ENCODE measurements at places on chromosomes 1 and 21.

DNA sequence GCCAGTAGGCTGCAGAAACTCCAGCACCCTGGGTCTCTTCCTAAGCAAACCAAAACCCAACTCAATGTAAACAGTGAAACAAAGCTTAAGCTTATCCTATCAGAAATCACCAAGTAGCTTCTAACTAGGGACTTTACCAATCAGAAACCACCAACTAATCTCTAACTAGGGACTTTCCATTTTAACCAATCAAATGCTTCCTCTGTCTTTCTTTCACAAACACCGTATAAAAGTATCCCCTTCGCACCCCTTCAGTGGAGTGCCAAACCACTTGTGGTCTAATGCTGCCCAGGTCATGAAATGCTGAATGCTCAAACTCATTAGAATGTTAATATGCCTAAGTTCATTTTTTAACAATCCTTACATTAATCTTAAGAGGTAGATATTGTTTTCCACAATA lies 250.5 kb upstream of the DUSP10 start:
- no peak for DNase-seq

DNA sequence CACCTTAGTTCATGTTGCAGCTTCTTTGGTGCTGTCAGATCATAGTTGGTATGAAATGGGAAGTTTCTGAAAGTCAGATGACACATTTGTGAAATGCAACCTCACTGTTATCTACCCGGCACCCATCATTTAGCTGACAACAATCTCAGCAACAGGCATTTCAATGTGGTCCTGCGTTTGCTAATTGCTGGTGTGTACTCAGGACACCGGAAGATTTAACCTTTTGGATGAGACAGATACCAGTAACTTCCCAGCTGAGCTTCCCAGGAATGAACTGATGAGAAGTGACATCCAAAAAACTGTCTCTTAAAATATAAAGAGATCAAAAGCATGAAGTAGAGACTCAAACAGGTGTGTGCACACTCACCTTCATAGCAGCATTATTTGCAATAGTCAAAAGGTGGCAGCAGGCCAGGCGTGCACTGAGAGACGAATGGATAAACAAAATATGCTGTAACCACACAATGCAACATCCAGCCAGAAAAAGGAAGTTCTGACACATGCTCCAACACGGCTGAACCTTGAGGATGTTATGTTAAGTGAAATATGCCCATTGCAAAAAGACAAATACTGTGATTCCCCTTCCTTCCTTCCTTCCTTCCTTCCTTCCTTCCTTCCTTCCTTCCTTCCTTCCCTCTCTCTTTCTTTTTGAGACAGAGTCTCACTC lies 7.9 kb upstream of the CLDN14 start:
- no peak for DNase-seq

DNA sequence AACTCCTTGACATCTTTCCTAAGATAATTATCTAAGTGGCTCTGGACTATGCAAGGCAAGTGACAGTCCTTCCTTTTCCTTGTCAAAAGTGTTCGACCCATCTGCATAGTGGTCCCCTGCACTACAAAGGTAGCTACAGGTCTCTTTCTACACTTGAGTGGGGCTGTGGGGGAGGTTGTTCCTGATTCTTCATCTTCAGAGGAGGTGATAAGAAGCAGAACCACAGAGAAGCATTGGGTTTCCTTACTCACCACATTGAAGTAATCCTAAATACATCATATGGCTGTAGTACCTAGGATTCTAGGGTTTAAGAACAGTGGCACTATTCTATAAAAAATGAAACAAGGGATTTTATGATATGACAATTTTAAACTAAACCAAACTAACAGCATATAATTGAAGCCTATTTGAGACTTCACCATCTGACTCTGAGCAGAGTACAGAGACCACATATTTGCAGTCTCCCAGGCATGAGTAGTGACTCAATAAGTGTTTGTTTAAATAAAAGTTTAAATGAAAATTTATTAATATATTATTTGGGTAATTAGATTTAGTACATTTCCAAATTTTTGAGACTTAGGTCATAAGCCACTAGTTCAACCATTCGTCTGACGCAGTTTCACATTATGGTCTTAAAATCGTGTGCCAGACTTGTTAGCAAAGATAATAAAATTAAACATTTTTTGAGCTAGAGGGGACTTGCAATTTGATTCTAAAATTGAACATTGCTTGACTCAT lies 54.9 kb upstream of the NEK7 start:
- no peak for DNase-seq

- DNase-seq, result no peak
Observed at GRCh38 chr1:153803470-153804056, 28.4 kb downstream of the SLC27A3 start.

- DNase-seq, result no peak
Observed at GRCh38 chr1:24551290-24551959, 4.5 kb upstream of the NCMAP start.

DNA sequence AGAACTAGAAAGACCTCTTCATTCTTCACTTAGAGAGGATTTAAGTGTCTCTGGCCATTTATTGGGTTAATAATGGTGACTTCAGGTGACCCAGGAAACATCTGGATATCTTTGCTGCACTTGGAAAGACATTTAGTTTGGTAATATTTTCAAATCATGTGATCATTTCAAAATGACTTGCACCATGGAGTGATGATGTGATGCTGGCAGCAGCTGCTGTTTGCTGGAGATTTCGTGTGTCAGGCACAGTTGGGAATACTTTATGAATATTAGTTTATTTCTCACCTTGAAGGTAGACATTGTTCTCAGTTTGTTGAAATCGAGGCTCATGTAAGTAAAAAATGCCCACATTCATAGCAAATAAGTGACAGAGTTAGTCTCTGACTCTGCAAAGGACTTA lies 236.0 kb downstream of the DISC1 start:
- DNase-seq, result no peak

GRCh38 chr1:229941831-229942230 lies 125.2 kb upstream of the GALNT2 start:
- no peak for DNase-seq

GRCh38 chr1:230899841-230900251 lies 31.5 kb upstream of the C1orf198 start:
- DNase-seq, result no peak

DNA sequence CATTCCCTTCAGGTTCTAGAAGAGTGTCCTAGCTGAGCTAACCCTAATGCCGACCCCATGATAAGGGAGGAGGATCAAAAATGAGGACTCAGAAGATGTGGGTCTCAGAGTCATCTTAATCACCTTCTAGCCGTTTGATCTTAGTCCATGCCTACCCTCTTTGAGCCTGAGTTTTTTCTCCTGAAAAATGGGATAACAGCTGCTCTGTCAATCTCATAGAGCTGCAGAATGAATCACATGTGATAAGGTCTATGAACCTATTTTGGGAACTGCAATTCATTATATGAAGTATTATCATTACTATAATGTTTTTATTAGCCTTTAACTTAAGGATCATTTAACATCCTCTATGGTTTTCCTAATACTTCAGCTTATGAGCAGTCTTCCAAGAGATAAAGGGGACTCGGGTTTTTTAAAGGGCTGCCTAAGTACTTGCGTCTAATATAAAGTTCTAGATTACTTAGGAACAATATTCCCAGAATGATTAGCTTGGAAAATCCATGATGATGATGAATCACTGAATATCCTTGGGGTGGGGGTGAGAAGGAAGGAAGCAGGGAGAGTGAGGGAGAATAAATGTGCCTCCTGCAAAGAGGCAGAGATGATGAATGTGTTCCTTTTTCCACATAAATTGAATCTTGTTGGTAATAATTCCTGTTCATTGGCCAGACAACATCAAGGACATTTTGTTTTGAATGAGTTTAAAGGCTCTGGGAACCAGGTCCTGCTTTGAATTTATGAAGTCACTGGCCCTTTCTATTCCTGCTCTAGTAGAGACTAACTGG lies 66.8 kb downstream of the COLGALT2 start:
- no peak for DNase-seq

GRCh38 chr1:205950280-205950679 lies 7.0 kb upstream of the SLC26A9 start:
- no peak for DNase-seq

DNA sequence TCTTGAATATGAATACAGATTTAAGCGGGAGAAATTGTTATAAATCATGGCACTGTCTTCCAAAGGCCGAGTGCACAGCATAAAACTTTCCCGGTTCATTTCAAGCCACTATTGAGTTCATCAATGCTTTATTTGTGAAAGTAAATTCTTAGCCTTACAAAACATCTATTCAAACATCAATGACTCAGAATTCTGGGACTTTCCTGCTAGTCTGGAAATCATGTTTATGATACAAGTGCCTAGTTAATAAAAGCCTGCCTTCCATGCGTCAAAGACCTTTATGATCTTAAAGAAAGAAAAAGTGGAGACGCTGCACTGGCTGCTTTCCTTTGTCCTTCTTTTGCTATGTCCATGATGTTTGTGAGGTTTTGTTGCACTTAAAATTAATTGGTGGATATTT lies 137.7 kb downstream of the SETD4 start:
- no peak for DNase-seq

DNA sequence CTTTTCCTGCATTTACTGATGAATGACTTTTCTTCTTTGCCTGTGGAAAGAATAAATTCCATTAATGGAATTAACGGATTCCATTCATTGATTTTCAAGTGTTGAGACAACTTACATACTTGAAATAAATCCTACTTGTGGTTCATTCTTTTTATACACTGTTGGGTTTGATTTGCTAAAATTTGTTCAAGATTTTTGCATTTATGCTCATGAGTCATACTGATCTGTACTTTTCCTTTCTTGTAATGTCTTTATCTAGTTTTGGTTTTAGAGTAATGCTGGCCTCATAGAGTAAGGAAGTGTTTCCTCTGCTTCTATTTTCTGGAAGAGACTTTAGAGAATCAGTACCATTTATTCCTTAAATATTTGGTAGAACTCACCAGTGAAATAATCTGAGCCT lies 14.4 kb downstream of the UROD start:
- DNase-seq, result no peak

- no peak for DNase-seq
Observed at GRCh38 chr1:46411601-46412341, 17.7 kb downstream of the FAAH start.

DNA sequence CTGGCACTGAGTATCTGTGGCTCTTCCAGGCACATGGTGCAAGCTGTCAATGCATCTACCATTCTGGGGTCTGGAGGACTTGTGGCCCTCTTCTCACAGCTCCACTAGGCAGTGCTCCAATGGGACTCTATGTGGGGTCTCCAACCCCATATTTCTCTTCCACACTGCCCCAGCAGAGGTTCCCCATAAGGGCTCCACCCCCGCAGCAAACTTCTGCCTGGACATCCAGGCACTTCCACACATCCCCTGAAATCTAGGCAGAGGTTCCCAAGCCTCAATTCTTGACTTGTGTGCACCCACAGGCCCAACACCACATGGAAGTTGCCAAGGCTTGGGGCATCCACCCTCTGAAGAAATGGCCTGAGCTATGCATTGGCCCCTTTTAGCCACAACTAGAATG lies 18.8 kb downstream of the ODF2L start:
- no peak for DNase-seq

- no peak for DNase-seq
Observed at GRCh38 chr1:228463559-228464455, 23.4 kb upstream of the RNF187 start.

DNA sequence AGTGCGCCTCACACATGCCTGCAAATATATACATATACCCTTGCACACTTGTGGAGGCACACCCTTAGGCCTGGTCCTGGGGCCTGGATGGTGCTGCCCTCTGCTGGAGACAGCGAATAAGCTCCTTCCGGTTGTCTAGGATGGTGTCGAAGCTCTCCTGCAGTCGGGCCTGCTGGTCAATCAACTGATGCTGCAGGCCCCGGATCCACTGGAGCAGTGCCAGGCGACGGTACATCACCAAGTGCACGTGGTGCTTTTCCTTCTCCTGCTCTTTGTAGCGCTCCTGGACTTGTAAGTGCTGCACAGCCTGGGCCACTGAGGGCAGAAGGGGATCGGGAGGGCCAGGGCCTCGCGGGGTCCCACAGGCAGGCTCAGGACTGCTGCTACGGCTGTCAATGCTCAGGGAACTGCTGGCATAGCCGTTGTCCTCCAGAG lies 3.1 kb downstream of the C1orf216 start:
- peak; percentile 21 for DNase-seq
